Stimulated activated CD4-positive, alpha-beta T cell treated with anti-CD3 and anti-CD28 coated beads, Interleukin-4, amount 100 ng/mL, for 24 hours (primary cell): ENCODE measurements at places on chromosomes 5 and 9.

GRCh38 chr5:109656829-109657228 is 32.9 kb upstream of the MAN2A1 start:
- DNase-seq: peak; percentile 39

DNA sequence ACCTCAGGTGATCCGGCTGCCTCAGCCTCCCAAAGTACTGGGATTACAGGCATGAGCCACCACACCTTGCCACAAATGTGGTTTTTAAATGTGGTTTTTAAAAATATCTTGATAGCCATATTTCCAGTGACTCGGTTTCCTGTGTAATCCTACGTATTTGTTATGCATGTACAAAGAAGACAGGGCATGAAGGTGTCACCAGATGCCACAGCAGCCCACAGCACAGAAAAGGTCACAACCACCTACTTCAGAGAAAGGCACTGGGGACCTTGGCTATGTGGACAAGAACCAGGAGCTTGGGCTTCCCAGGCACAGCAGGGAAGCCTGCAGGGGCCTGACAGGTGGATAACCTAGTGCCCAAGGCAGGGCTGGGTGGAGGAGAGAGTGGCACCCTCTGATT is 38.0 kb downstream of the C9orf50 start:
- DNase-seq: no peak

GRCh38 chr9:20321423-20322082 is 300.7 kb downstream of the MLLT3 start:
- peak; percentile 27 for DNase-seq

DNA sequence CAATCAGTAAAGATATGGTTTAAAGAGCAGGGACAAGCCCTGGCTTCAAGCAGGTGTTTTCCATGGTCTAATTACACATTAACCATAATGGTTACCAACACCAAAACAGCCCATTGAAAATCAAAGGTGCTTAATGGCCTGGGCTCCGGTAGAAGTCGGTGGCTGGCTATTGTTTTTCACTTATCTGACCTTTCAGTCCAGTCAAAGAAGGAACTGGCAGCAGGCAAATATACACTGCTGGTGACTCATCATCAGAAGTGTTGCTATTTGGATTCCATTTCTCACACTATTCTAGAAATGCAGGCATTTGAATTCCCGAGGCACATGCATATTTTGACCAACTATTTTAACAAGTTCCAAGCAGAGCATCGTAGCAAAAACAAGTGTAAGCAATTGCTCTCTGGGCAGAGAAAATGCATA is 26.3 kb upstream of the GABRP start:
- no peak for DNase-seq

- no peak for DNase-seq
Measured at GRCh38 chr5:1899201-1899600, 16.5 kb upstream of the IRX4 start.

DNA sequence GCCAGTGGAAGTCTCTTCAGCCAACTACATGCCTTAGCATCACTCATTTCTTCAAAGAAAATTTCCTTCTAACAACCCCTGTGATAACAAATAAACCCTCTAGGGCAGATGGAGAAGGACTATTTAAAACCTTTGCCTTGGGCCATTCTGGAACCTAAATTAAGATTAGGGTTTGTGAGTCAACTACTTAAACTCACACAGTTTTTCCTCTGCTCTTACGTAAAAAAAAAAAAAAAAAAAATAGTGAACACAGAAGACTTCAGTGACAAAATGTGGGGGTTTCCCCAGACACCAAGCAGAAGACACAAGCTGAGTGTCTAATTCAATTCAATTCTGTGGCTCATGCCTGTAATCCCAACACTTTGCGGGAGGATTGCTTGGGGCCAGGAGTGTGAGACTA is 65.8 kb upstream of the ERCC6L2 start:
- DNase-seq: no peak

DNA sequence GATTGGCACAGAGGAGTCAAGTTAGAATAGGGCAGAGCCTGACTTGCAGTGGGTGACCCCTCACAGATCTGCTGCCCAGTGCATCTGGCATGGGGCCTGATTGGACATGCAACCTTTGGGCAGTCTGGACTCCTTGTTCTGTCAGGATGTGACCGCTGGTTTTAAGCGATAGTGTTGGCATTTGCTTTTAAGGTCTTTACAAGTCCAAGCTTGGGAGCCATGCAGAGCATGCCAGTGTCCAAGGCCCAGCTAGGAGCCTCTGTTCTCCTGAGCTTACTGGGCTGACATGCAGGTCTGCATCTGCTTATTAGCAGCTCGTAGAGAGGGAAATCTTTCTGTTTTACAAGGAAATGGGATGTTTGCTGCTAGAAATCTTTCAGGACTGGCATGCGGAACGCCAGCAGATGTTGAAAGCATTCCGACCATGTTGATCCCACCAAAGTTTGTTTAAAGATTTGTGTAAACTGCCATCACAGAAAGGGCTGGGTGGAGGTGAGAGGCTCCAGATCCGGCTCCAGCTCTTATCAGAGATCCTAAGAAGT is 27.5 kb downstream of the GADD45G start:
- DNase-seq: no peak

GRCh38 chr5:98904780-98905179 is 24.0 kb downstream of the CHD1 start:
- peak; percentile 25 for DNase-seq

DNA sequence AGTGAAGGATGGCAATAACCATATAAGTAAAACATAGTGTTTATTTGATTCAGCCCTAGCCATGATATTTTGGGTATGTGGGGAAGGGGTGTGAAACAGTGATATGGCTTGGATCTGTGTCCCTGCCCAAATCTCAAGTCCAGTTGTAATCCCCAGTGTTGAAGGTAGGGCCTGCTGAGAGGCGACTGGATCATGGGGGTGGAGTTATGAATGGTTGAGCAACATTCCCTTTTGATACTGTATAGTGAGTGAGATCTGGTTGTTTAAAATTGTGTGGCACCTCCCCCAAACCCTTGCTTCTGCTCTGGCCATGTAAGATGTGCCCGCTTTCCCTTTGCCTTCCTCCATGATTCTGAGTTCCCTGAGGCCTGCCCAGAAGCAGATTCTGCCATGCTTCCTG is 1804.6 kb downstream of the MAT2B start:
- DNase-seq: no peak

- DNase-seq: no peak
Measured at GRCh38 chr5:176350416-176350815, 11.1 kb downstream of the KIAA1191 start.

- no peak for DNase-seq
Measured at GRCh38 chr5:123718238-123718637, 206.3 kb downstream of the CSNK1G3 start.

- no peak for DNase-seq
Measured at GRCh38 chr5:112583166-112583565, 154.5 kb upstream of the APC start.

DNA sequence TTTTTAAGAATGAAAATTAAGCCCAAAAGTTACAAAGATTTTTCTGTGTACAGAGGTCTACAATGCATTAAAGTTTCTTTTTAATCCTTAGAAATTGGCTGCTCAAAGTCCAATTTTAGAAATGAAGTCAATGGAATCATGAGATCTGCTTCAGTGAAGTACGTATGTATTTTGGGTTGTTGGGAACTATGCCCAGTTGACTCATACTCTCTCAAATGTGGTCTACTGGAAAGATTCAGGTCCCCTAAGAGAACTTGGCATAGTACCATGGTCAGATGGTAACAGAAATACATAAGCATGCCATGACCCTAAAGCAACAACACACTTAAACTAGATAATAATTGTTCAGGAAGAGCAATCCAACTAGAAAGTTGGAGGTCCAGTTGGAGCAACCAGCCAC is 23.0 kb downstream of the FBLL1 start:
- no peak for DNase-seq

DNA sequence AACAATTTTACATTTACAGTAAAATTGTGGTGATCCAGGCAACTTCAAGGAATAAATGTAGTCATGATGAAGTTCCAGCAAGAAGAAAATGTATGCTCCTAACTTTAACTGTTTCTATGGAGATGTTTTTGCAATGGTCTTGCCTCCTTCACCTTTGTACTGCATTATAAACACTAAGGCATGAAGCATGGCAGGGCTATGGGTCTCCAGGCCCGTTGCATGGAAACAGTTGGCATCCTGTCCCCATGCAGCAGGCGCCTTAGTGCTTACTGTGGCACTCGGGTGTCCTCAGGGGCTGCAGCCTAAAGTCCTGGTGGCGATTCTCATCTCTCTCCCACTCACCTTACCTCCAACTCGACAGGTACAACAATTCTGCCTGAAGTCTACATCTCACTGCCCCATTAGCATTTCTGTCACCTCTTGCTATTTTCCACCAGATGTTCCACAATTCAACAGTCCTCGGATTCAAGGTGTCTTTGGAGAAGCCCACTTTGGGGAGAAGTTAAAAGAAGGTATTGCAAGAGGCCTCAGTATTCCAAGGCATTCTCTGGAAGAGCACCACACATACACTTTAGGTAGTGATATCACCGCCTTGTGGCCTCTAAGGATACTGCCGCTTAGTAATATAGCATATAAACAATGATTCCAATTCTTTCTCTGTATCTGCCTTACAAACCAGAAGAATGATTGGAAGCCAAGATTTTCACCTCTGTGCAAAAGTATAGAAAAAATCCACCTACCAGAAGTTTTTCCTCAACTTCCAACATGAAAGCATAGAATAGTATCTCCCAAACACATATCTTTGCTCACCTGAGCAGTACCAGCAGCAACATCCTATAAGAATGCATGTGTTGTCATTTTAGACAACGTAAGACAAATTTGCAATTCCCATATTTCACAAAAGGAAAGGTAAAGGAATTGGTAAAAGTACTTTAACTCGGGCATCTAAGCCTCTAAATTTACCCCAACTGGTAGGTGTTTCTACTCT is 5.1 kb downstream of the LIFR start:
- DNase-seq: no peak

- DNase-seq: no peak
Measured at GRCh38 chr9:136624184-136624951, 38.3 kb upstream of the EGFL7 start.

DNA sequence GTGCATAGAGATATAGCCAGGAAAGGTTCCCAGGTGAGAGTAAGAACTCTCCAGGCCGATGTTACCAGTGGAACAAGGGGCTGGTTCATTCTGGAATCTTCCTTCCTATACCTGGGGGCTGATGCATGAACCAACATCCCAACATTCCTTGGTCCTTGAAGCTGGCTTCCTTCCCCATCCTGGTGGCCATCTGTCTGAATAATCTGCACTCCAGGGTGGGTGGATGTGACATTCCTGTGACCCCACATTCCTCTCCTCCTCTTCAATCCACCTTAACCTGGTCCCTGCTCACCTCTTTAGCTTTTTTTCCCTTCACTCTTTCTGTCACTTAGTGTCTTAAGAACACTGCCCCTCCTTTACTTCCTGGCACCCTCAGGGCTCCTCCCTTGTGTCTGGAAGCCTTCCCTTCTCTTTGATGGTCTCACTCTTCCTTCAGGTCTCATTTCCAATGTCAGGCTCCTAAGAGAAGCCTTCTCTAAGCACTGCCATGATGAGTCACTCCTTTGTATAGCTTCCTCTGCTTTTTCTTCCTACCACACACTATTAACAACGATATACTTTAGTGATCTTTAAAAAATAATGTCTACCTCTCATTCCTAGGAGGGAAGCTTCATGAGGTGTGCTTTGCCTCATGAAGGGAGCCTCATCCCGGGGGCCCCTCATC is 80.3 kb downstream of the BOD1 start:
- no peak for DNase-seq
